Lung (tissue), 17 donors: ENCODE measurements at places on chromosomes 2 and 18. TPM values are rescaled to one million over a fixed set of nuclear protein-coding genes. Genes with fewer than 3 reads are reported as not detected.

The UGT1A10 gene
- 0.14 TPM for polyA plus RNA-seq

GRCh38 chr2:105615305-105615704 lies 129.4 kb upstream of the NCK2 start:
- H3K27me3 ChIP-seq = no peaks in the 10 kb centered on the region
- no peak overlapping the region for H3K27ac ChIP-seq
- H3K36me3 ChIP-seq = no peaks in the 10 kb centered on the region
- peaks cover 28% of the 10 kb centered on the region for H3K4me1 ChIP-seq
- H3K4me3 ChIP-seq = no peak overlapping the region
- DNase-seq = no peak

The IL1F10 gene
- polyA plus RNA-seq = not detected

The ALK gene
- not detected for polyA plus RNA-seq

GRCh38 chr18:12441475-12442034 lies 33.8 kb downstream of the PRELID3A start:
- no peak for DNase-seq
- H3K4me3 ChIP-seq = no peak overlapping the region
- H3K27me3 ChIP-seq = no peaks in the 10 kb centered on the region
- peaks cover 4% of the 10 kb centered on the region for H3K36me3 ChIP-seq

The FOXD4L1 gene
- 0.03 TPM for polyA plus RNA-seq

DNA sequence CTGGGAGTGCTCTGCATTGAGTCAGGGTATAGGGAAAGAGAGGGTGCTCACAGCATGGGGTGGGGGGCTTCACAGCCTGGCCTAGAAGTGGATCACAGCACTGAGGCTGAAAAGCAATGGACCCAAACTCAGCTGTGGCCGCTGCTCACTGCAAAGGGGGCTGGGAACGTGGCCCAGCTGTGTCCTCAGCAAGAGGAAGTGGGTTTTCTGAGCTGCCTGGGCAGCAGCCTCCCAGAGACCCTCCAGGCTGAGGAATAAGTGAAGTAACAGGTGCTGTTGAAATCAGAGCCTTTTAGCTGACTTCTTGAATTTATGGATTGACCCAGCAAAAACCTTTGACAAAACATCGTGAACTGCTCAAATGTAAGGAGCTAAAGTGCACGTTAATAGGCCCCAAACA lies 35.2 kb downstream of the PTGR3 start:
- H3K4me3 ChIP-seq = no peak overlapping the region
- H3K27me3 ChIP-seq = no peaks in the 10 kb centered on the region
- H3K36me3 ChIP-seq = no peaks in the 10 kb centered on the region
- peaks cover 6% of the 10 kb centered on the region for H3K4me1 ChIP-seq
- H3K27ac ChIP-seq = no peak overlapping the region

DNA sequence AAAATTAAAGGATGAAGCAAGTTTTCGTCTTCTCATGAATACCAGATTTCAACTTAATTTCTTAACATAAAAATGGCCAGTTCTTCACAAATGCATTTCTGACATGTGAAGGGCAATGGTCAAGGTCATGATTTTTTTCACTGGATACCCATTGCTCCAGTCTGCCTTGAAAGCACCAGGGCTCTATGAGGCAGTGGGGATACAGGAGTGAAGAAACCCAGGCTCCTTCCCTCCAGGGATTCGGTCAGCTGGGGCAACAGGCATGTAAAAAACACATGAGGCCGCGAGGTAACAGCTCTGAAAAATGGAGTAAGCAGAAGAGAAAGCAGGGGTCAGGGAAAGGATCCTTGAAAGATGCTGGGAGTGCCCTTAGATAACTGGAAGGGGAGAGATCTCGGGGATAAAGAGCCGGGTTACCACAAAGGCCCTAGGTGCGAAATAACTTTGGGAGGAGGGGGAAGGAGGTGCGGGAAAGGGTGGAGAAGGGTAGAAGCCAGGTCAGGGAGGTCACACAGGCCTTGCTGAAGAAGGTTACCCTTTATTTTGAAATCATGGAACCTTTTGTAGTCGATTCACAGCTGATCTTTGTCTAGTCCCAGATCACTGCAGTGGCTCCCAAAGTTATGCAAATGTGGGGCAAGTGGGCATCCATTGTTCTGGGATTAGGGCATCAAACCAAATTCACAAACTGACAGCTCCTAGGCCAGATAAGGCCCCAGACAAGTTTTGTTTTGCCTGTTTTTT lies 5.2 kb upstream of the SPRED2 start:
- peak overlapping the region; percentile 8 for H3K27ac ChIP-seq
- H3K36me3 ChIP-seq = no peaks in the 10 kb centered on the region
- no peak for DNase-seq
- H3K4me1 ChIP-seq = no peaks in the 10 kb centered on the region

The UGT1A6 gene
- 0.96 TPM for polyA plus RNA-seq

GRCh38 chr2:154466226-154466625 lies 232.3 kb upstream of the KCNJ3 start:
- no peaks in the 10 kb centered on the region for H3K4me1 ChIP-seq
- no peak for DNase-seq
- no peaks in the 10 kb centered on the region for H3K27me3 ChIP-seq
- H3K4me3 ChIP-seq = no peak overlapping the region

- no peak for DNase-seq
- H3K27me3 ChIP-seq = no peaks in the 10 kb centered on the region
- H3K27ac ChIP-seq = no peak overlapping the region
- no peaks in the 10 kb centered on the region for H3K36me3 ChIP-seq
- no peaks in the 10 kb centered on the region for H3K4me1 ChIP-seq
These were observed 5.3 kb upstream of the CTIF start for GRCh38 chr18:48533340-48534070.
